ENCODE measurements at places on chromosomes 6 and 20. TPM values are rescaled to one million over a fixed set of nuclear protein-coding genes. Genes with fewer than 3 reads are reported as not detected.

The PI16 gene
- not detected for total RNA-seq

The GLP1R gene
- total RNA-seq: 0.67 TPM

The CEP43 gene
- 34.9 TPM for total RNA-seq

The PCK1 gene
- 98.2 TPM for total RNA-seq

The ULBP2 gene
- not detected for total RNA-seq

DNA sequence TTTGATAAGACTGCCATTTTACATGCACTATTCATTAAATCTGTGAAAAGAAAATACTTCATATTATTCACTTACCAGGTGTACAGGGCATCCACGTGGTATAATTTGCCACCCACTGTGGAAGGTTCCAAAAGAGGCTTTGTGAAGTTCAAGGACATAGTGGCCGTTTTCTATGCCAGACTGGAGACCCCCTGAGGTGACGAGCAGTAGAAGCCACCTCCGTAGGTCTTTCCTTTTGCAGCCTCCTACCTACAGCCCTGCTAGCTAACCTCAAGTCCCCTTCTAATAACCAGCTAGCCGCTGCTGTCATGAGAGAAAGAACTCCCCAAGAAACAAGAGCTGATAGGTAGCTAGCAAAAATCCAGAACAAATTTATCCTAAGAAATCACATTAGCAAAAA lies 110.5 kb downstream of the ARHGAP18 start:
- no peaks in the 10 kb centered on the region for H3K27me3 ChIP-seq
- H3K27ac ChIP-seq: no peak overlapping the region
- DNase-seq: no peak
- H3K36me3 ChIP-seq: no peaks in the 10 kb centered on the region
- no peak overlapping the region for H3K4me3 ChIP-seq
- no peaks in the 10 kb centered on the region for H3K4me1 ChIP-seq

DNA sequence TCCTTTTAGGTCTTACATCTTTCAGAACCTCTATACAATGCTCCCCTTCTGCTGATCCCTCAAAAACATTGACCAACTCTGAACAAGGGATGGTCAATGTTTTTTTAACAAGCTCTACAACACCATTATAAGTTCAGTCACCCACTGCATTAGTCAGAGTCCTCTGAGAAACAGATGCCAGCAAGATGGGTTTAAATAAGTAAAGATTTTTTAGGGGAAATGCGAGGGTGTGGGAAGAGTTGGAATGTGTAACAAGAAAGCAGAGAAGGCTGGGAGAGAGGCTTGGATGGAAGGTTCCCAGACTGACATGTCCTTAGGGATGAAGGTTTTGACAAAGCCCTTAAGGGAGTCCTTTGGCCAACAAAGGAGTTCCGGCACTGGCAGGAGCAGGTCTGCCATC lies 478.3 kb downstream of the FRK start:
- no peak overlapping the region for H3K27ac ChIP-seq
- H3K4me1 ChIP-seq: no peaks in the 10 kb centered on the region
- no peaks in the 10 kb centered on the region for H3K36me3 ChIP-seq
- H3K4me3 ChIP-seq: no peak overlapping the region

GRCh38 chr20:52410731-52411234 lies 219.2 kb upstream of the ZFP64 start:
- no peak overlapping the region for H3K4me3 ChIP-seq
- peak overlapping the region; percentile 55 for H3K27ac ChIP-seq
- no peaks in the 10 kb centered on the region for H3K36me3 ChIP-seq
- H3K27me3 ChIP-seq: no peaks in the 10 kb centered on the region
- no peak for DNase-seq

- H3K27ac ChIP-seq: peak overlapping the region; percentile 92
- no peaks in the 10 kb centered on the region for H3K36me3 ChIP-seq
- H3K27me3 ChIP-seq: no peaks in the 10 kb centered on the region
- H3K4me3 ChIP-seq: peak overlapping the region; percentile 71
Observed at GRCh38 chr20:50153153-50153499, 397 bp downstream of the PEDS1 start.

GRCh38 chr6:624979-625378 lies 31.9 kb downstream of the HUS1B start:
- H3K36me3 ChIP-seq: no peaks in the 10 kb centered on the region
- peak; percentile 50 for DNase-seq

DNA sequence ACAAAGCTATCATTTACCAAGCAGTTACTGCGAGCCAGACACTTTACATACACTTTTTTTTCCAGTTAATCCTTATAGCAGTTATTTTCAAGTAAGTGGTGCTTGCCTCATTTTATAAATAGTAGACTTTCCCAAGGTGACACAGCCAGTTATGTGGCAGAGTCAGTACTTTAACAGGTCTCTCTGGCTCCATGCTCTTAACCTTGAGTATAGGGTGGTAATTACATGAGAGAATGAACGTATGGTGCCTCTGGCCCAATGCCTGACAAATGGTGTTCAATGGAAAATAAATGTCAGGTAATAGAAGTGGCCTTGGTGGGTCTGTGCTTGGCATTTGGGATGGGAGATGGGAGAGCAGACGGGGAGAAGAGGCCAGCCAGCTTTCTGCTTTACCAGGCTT lies 316.3 kb downstream of the SLC35F1 start:
- no peak overlapping the region for H3K4me3 ChIP-seq
- DNase-seq: no peak
- H3K4me1 ChIP-seq: no peaks in the 10 kb centered on the region
- H3K27me3 ChIP-seq: no peaks in the 10 kb centered on the region
- no peak overlapping the region for H3K27ac ChIP-seq

- DNase-seq: no peak
- no peak overlapping the region for H3K4me3 ChIP-seq
- H3K36me3 ChIP-seq: no peaks in the 10 kb centered on the region
- H3K27me3 ChIP-seq: no peaks in the 10 kb centered on the region
Observed at GRCh38 chr6:44060612-44061374, 66.5 kb downstream of the MRPL14 start.

- DNase-seq: no peak
- no peaks in the 10 kb centered on the region for H3K36me3 ChIP-seq
- no peaks in the 10 kb centered on the region for H3K4me1 ChIP-seq
- H3K4me3 ChIP-seq: peak overlapping the region; percentile 71
- no peaks in the 10 kb centered on the region for H3K27me3 ChIP-seq
Observed at GRCh38 chr6:157322792-157323254, 496 bp downstream of the TMEM242 start.

DNA sequence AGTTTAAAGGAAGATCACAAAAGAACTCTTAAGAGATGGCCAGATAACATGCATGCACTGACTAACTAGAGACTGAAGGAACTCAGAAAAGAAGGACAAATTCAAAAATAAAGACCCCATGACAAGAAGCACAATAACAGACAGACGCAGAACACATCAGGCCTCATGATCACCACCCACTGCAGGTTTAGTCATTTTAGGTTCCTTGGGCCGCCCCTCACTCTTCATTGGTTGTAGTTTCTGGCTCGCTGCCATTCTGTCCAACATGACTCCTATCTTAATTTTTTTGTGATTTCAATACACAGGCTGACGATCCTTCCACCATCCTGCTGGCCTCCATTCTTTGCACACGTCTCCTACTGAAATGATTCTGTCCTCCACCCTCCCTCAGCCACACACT lies 21.6 kb downstream of the STX7 start:
- no peak for DNase-seq
- H3K27me3 ChIP-seq: no peaks in the 10 kb centered on the region
- H3K36me3 ChIP-seq: no peaks in the 10 kb centered on the region
- peaks cover 7% of the 10 kb centered on the region for H3K4me1 ChIP-seq
- H3K4me3 ChIP-seq: no peak overlapping the region

GRCh38 chr6:7127680-7128079 lies 19.9 kb downstream of the RREB1 start:
- no peak for DNase-seq
- no peaks in the 10 kb centered on the region for H3K27me3 ChIP-seq
- H3K36me3 ChIP-seq: no peaks in the 10 kb centered on the region
- H3K4me1 ChIP-seq: peaks cover 21% of the 10 kb centered on the region

DNA sequence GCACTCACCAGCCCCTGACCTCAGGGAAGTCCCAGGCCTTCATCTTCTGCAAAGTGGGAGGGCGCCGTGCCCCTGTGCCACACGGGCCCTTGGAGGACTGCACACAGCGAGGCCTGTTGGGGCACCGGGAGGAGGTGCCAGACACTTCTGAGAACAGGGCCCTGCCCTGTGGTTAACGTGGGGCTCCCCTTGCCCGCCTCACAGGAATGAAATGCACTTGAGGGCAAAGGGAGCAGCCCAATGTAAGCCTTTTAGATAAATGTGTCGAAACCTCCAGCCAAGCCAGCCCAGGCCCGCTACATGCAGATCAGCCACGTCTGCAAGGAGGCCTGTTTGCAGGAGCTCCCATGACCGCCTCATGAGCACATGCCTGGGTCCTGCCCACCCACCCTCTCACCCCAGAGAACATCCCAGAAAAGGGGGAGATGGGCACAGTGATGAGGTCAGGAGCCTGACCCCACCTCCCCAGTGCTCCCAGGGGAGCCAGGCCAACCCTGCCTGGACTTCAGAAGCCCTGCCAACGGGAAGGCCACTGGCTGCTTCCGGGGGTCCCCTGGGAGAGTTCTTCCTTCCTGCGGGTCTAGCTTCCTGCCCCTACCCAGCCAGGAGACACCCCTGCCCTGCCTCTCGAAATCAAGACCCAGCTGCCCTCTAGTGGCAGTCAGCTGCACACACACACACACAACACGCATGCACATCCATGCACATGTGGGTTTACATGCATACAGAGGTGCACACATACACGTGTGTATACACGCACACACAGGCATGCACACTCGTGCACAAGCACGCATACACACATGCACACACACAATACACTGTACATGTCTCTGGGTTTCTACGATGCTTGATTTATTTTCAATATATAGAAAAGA lies 178.7 kb downstream of the TAF4 start:
- H3K4me3 ChIP-seq: no peak overlapping the region
- no peaks in the 10 kb centered on the region for H3K27me3 ChIP-seq
- no peak overlapping the region for H3K27ac ChIP-seq
- no peak for DNase-seq
- H3K36me3 ChIP-seq: no peaks in the 10 kb centered on the region

DNA sequence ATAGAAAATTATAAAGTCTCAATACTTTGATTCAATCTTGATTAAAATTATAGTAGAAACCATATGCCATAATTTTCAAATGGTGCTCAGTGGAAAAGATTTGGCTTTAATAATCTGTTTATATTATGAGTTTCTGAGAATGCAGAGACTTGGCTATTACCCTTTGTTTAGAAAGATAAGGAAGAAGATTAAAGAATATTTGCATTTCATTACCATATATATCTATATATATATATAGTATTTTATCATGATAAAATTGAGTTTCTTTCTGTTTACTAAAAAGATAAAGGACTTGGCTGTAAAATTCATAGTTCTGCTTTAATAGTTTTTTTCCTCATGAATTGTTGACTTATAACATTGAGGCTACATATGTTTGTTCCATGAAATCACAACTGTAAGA lies 679.3 kb upstream of the MAP3K7 start:
- no peak overlapping the region for H3K4me3 ChIP-seq
- no peaks in the 10 kb centered on the region for H3K27me3 ChIP-seq
- H3K4me1 ChIP-seq: no peaks in the 10 kb centered on the region

GRCh38 chr6:56860475-56860874 lies 94.4 kb upstream of the BEND6 start:
- H3K27ac ChIP-seq: peak overlapping the region; percentile 53
- no peaks in the 10 kb centered on the region for H3K36me3 ChIP-seq
- H3K4me3 ChIP-seq: no peak overlapping the region
- H3K4me1 ChIP-seq: no peaks in the 10 kb centered on the region

DNA sequence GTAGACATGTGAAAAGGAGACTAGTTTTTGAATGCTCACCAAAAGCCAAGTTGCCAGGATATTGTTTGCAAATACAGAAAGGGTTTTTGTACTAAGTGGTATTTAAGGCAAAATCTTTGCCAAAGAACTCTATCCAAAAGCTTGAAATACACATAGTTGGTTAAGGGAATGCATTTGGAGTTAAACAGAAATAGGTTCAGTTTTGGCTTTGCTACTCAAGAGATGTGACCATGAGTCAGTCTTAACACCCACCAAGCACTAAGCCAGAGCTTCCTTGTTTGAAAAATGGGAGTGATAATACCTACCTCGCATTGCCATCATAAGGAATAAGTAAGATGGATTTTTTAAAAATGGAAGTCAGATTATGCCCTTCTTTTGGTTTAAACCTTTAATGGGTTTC lies 191.7 kb upstream of the LAMP5 start:
- H3K27me3 ChIP-seq: no peaks in the 10 kb centered on the region
- no peak for DNase-seq
- H3K4me1 ChIP-seq: no peaks in the 10 kb centered on the region
- H3K4me3 ChIP-seq: no peak overlapping the region
- no peak overlapping the region for H3K27ac ChIP-seq

GRCh38 chr6:106450653-106451052 lies 90.1 kb downstream of the CRYBG1 start:
- DNase-seq: no peak
- H3K4me3 ChIP-seq: no peak overlapping the region
- H3K36me3 ChIP-seq: no peaks in the 10 kb centered on the region
- H3K27ac ChIP-seq: no peak overlapping the region
- H3K4me1 ChIP-seq: no peaks in the 10 kb centered on the region
- H3K27me3 ChIP-seq: no peaks in the 10 kb centered on the region

- H3K27ac ChIP-seq: no peak overlapping the region
- H3K4me3 ChIP-seq: no peak overlapping the region
- H3K4me1 ChIP-seq: no peaks in the 10 kb centered on the region
- DNase-seq: peak; percentile 45
Observed at GRCh38 chr20:1304710-1305515, 24.0 kb downstream of the SDCBP2 start.

DNA sequence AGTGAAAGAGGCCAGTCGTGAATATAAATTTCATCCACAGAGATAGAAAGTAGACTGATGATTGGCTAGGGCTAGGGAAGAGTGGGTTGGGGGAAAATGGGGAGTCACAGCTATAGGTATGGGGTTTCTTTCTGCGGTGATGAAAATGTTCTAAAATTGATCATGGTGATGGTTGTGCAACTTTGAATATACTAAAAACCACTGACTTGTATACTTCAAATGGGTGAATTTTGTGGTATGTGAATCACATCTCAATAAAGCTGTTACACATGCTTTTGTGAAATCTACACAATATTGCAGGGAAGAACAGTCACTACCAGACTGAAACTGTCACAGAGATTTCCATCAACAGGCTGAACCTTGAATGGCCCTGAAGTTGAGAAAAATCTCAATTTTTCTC lies 61.5 kb downstream of the LYRM4 start:
- no peak for DNase-seq
- H3K27me3 ChIP-seq: no peaks in the 10 kb centered on the region
- no peaks in the 10 kb centered on the region for H3K4me1 ChIP-seq

DNA sequence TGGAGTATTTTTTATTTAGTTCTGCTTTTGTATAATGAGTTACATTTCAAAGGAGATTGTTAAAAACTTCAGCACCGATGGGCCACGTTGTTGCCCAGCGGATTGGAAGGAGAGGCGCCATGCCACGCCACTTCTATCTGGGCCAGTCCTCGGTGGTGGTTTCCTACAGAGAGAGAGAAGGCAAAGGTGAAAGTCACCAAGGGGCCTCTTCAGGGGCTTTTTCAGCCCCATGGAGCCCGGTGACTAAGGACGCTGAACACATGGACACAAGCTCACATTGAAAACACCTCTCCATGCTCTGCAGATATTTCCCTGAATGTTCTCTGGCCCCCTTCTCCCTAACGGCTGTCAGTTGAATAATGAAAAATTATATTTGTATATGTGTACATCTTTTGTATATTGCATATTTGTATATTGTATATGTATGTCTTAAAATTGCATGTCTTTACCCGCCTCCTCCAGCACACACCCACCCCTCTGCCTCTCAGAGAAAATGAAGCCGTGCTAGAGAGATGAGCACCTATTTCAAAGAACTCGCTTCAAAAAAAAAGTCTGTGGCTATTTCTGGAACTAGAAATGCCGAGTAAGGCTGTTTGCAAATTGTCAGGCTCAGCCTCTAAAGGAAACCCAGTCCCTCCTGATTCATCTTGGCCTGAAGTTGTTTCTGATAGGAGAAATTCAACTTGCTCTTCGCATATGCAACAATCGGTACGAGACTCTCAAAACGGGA lies 91.9 kb upstream of the CDH4 start:
- no peak overlapping the region for H3K27ac ChIP-seq
- no peak for DNase-seq
- no peak overlapping the region for H3K4me3 ChIP-seq
- H3K36me3 ChIP-seq: no peaks in the 10 kb centered on the region
- H3K27me3 ChIP-seq: no peaks in the 10 kb centered on the region

Data from Peyer's patch (tissue), 4 donors.